Regular cardiac myocyte (primary cell): ENCODE measurements at places on chromosomes 7 and 10. TPM values are rescaled to one million over a fixed set of nuclear protein-coding genes. Genes with fewer than 3 reads are reported as not detected.

The SFXN3 gene
- 44.9 and 78.6 TPM in 2 replicates for total RNA-seq

The SCRN1 gene
- total RNA-seq: 76.7 and 91.4 TPM in 2 replicates

The LRRN3 gene
- 4.8 and 10.5 TPM in 2 replicates for total RNA-seq

The PTN gene
- 6.8 and 8.2 TPM in 2 replicates for total RNA-seq

The ECHS1 gene
- total RNA-seq: 62.6 and 88.2 TPM in 2 replicates
